Type B pancreatic cell (in vitro differentiated cells): ENCODE measurements at places on chromosomes 13 and 19. TPM values are rescaled to one million over a fixed set of nuclear protein-coding genes. Genes with fewer than 3 reads are reported as not detected.

DNA sequence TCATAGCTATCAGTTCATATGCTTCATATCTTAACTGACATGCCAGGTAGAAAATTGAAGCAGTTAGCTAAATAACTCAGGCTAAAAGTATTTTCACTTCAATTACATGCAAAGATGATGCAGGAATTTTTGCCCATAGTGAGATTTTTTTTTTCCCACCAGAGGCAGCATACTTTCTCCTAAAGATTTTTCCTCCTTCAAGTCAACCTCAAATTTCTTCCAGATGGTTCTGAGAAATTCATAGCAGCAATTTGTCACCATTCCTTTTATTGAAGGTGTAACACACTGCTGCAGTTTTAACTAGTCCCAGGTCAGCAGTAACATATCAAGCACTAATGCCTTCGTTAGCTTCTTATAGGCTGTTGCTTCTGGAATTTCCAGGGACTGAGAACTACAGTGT is 141.9 kb downstream of the SUCLA2 start:
- H3K36me3 ChIP-seq = no peaks in the 10 kb centered on the region
- DNase-seq = no peak
- H3K27me3 ChIP-seq = no peaks in the 10 kb centered on the region
- no peak overlapping the region for H3K27ac ChIP-seq
- H3K4me1 ChIP-seq = no peaks in the 10 kb centered on the region

DNA sequence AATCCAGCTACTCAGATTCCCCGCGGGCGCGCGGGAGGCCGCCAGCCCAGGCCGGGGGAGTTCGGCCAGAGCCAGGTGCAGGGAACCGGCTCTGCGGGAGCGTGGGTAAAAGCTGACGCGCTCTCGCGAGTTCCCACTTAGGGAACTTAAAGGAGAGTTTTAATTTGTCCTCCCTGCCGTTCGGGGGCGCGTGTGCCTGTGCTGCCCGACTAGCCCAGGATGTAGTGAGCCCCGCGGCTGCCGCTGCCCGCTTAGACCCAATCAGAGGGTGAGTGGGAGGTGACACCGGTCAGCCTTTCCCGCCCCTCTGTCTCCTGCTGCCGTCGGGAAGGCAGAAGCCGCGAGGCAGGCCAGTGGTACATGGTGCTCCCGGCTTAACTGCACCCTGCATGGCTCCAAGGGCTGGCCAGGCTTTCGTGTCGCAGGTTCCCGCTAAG is 36.0 kb upstream of the NEK3 start:
- peaks cover 13% of the 10 kb centered on the region for H3K4me1 ChIP-seq
- peak overlapping the region; percentile 50 for H3K27ac ChIP-seq
- H3K36me3 ChIP-seq = no peaks in the 10 kb centered on the region
- no peaks in the 10 kb centered on the region for H3K27me3 ChIP-seq

- DNase-seq = no peak
- H3K4me3 ChIP-seq = no peak overlapping the region
- H3K36me3 ChIP-seq = no peaks in the 10 kb centered on the region
- H3K4me1 ChIP-seq = peaks cover 30% of the 10 kb centered on the region
- H3K27me3 ChIP-seq = no peaks in the 10 kb centered on the region
Measured at GRCh38 chr13:102977471-102977870, 88.7 kb downstream of the SLC10A2 start.

DNA sequence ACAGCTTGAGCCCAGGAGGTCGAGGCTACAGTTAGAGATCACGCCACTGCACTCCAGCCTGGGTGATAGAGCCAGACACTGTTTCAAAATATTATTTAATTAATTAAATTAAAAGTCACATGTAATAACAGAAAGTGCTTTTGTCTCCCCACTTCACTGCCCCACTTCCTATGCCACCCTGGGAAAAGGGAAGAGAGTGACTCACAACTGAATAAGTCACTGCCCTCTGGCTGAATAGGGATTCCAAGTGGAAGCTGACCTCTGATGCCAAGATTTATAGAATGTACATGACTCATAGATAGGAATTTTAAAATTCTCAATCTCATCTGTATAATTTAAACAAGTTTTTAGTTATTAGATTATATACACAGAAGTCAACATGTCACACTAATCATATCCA is 22.2 kb upstream of the ERVV-1 start:
- no peak for DNase-seq
- H3K27ac ChIP-seq = no peak overlapping the region
- H3K4me3 ChIP-seq = peak overlapping the region; percentile 91
- peaks cover 21% of the 10 kb centered on the region for H3K36me3 ChIP-seq

- H3K27me3 ChIP-seq = no peaks in the 10 kb centered on the region
- no peak overlapping the region for H3K27ac ChIP-seq
- peaks cover 21% of the 10 kb centered on the region for H3K36me3 ChIP-seq
- H3K4me1 ChIP-seq = peaks cover 43% of the 10 kb centered on the region
- no peak for DNase-seq
Measured at GRCh38 chr13:71856548-71857043, 10.4 kb downstream of the DACH1 start.

DNA sequence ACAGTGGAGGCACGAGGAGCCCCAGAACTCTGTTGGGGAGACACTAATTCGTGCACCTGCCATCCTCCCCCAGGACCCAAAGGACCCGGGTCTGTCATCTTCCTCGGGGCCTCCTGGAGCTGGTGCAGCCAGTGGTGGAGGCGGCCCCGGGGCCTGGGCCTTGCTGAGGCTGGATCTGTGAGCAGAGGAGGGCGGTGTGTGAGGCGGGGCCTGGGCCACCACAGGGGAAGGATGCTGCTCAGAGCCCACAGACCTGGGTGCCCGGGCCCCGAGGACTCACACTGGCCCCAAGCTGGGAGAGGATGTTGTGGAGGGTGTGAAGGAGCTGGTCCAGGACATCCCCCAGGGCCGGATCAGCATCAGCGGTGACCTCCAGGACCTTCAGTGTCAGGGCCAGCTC is 8.3 kb downstream of the IFNL3 start:
- DNase-seq = no peak
- peaks cover 34% of the 10 kb centered on the region for H3K27me3 ChIP-seq
- no peaks in the 10 kb centered on the region for H3K36me3 ChIP-seq
- H3K4me3 ChIP-seq = no peak overlapping the region

Gene KLK10
- 1.8 and 2.2 TPM in 2 replicates for total RNA-seq

Gene WTIP
- total RNA-seq = 23.9 and 29.3 TPM in 2 replicates

DNA sequence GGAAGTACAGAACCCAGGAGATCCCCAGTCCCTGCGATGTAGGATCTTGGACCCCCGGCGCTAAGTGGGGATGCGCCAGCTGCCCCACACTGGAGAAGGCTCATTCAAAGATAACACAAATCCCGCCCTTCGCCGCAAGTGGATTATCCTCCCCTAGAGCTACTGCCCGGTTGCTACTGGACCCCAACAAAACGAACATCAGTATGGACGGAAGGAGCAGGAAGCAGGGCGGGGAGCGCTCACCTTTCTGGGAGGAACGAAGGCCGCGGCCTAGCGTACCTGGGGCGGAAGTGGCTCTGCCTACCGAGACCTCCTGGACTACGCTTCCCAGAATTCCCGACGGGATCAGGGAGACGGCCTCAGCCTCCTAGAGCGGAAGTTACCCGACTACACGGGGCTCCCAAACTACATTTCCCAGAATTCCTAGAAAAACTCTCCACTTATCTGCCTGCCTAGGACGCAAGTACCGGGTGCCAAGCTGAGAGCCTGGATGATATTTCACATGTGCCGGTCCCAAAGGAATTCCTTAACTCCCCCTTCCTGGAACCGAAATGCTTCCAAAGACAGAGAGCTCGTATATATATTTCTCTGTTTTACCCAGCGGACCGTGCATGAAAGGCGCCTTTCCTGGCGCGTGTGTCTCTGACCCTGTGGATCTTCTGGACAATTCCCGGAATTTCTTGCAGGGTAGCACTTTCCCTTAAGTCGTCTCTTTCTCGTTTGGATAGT is at the start of gene ZNF112:
TSS of gene ZNF112 (minus strand) at position 298 of the 729 bp plus-strand sequence. CDS start 16,141 bp downstream, outside the sequence.
- H3K27ac ChIP-seq = peak within 1 kb of the TSS; percentile 89
- peaks cover 43% of the 10 kb centered on the region for H3K36me3 ChIP-seq
- peak; percentile 86 for DNase-seq
- H3K27me3 ChIP-seq = peaks cover 9% of the 10 kb centered on the region
- peaks cover 15% of the 10 kb centered on the region for H3K4me1 ChIP-seq

DNA sequence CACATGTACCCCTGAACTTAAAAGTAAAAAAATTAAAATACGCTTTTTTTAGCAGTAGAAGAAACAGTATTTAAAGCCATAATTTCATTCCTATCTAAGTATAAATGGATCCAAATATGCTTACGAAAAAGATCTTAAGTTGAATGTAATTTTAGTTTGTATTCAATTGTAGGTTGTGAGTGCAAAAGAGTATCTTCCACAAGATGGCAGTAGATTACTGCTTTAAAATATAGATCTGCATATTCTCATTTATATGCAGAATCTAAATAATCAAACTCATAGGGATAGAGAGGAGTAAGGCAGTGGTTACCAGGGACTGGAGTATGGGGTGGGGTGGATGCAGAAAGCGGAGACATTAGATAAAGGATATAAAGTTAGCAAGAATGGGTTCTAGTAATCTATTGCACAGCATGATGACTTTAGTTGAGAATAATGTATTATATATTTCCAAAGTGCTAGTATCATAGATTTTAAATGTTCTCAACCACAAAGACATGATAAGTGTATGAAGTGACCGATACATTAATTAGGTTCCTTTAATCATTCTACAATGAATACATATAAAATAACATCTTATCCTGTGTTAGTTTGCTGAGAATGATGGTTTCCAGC is 14.2 kb downstream of the OR7A17 start:
- no peak overlapping the region for H3K27ac ChIP-seq
- H3K36me3 ChIP-seq = no peaks in the 10 kb centered on the region
- H3K4me1 ChIP-seq = no peaks in the 10 kb centered on the region
- no peaks in the 10 kb centered on the region for H3K27me3 ChIP-seq
- no peak for DNase-seq

GRCh38 chr19:50794074-50794875 is 4.1 kb downstream of the ACP4 start:
- H3K36me3 ChIP-seq = no peaks in the 10 kb centered on the region
- H3K27ac ChIP-seq = peak overlapping the region; percentile 46
- no peaks in the 10 kb centered on the region for H3K27me3 ChIP-seq
- H3K4me1 ChIP-seq = no peaks in the 10 kb centered on the region

Gene IGFLR1
- 1.5 and 3.8 TPM in 2 replicates for total RNA-seq

Gene MTIF3
- total RNA-seq = 39.7 and 42.2 TPM in 2 replicates

DNA sequence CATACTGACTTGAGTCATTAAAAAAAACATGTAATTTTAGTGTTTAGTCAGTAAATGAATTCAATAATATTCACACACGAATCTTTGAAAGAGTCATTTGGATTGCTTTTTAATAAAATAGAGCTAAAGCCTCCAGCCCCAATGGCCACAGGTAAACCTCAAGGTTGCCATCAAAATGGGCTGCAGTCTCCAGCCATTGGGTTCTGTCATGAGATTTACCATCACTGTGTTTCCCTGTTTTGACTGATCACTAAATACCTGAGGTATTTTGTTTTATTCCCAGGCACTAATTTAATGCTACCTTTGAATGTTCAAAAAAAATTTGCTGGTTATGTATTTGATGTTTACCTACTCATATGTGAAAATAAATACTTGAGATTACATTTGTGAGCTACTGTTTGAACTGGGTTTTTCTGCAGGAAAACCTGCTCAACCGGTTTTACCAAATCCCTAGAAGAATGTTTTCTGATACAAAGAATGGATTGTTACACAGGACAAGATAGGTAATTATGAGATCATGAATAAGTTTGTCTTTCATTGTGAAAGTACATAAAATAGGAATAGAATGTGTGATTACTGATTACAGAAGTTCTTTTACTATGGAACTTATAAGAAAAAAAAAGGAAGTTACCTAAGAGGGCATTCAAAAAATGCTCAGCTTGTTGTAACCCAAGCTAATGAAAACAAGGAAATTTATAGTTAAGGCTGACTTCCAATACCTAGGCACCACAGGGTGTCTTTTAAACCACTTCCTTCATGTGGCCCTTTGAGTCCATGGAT is 391.3 kb downstream of the EFNB2 start:
- H3K36me3 ChIP-seq = peaks cover 7% of the 10 kb centered on the region
- no peak for DNase-seq
- H3K27ac ChIP-seq = peak overlapping the region; percentile 90

Gene SLC1A6
- total RNA-seq = 6.4 and 15.2 TPM in 2 replicates

DNA sequence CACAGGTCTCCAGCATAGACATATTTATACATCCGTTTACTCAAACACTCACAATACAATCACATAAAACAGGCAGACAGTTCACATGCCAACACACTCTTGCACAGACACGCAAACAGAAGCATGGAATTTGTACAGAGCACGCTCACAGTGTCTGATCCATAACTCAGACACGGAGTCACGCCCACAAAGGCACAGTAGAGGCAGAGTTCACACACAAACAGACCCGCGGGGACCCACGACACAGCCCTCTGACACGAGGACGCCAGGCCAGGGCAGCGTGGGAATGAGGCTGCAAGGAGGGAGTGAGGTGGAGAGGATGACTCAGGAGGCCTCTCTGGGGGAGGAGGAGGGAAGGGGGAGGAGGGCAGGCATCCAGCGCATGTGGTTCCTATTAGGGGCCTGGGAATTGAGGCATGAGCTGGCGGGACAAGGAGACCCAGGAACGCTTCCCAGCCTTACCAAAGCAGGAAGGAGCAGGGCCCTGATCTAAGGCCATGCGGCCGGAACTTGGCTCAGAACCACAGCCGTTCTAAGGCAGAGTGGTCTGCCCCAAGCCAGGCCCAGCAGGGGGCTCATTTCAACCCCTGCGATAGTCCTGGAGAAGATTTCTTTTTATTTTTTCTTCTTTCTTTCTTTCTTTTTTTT is 9.1 kb upstream of the OLFM2 start:
- peaks cover 19% of the 10 kb centered on the region for H3K27me3 ChIP-seq
- H3K36me3 ChIP-seq = no peaks in the 10 kb centered on the region
- peak overlapping the region; percentile 48 for H3K27ac ChIP-seq
- H3K4me1 ChIP-seq = peaks cover 6% of the 10 kb centered on the region

Gene KIR3DL1
- not detected in 2 replicates for total RNA-seq

DNA sequence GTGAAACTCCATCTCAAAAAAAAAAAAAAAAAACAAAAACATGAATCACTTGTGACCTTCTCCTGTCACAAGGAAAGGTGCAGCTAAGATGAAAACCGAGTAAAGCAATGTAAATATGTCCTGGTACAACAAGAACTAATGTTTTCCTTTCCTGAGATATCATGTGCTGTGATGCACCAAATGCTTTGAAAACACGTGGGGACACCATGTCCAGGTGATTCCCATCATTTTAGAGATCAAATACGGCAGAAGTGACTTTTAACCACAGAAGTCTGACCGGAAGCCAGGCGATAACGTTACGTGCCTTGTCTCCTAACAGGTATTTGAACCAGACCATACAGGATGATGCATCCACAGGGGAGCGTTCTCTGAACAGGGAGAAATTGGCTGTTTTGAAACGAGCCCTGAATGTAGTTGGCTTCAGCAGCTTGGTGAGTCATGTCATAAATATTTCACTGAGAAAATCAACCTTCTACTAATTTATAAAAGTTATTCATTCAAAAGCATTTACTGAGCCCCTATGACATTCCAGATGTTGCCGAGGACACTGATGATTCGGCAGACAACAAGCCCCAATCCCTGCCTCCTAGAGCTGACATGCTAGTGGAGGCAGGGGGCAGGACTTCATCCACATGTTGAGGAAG is 328.1 kb downstream of the MYO16 start:
- no peak overlapping the region for H3K4me3 ChIP-seq
- H3K36me3 ChIP-seq = no peaks in the 10 kb centered on the region
- H3K27me3 ChIP-seq = no peaks in the 10 kb centered on the region
- peak overlapping the region; percentile 27 for H3K27ac ChIP-seq
- peaks cover 19% of the 10 kb centered on the region for H3K4me1 ChIP-seq
- DNase-seq = no peak
